ENCODE measurements at places on chromosomes 11 and 22. TPM values are rescaled to one million over a fixed set of nuclear protein-coding genes. Genes with fewer than 3 reads are reported as not detected.

- no peak for DNase-seq
These were observed 1512.0 kb downstream of the BRD1 start for GRCh38 chr22:48315439-48316256.

C11orf91 gene
- 0.70 TPM for total RNA-seq

DNA sequence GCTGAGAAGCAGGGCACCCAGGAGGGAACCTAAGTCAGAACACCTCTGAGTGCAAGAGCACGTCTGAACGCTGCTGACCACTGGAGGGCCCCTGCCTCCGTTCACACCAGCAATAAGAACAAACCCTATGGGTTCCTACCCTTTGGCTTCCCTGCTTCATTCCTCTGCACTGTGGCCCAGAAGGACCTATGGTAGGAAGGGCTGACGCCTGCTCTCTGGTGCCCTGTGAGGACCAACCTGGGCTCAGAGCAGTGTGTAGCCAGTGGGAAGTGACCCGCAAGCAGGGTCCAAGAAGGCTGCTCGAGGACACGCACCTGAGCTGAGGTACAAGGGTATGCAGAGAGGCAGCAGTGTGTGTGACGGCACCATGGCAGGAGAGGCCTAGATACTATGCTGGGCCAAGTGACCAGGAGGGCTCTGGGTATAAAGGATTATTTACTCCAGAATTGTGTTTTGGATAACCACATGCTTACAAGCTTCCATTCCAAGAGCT lies 68.8 kb upstream of the CLTCL1 start:
- DNase-seq, result no peak

DNA sequence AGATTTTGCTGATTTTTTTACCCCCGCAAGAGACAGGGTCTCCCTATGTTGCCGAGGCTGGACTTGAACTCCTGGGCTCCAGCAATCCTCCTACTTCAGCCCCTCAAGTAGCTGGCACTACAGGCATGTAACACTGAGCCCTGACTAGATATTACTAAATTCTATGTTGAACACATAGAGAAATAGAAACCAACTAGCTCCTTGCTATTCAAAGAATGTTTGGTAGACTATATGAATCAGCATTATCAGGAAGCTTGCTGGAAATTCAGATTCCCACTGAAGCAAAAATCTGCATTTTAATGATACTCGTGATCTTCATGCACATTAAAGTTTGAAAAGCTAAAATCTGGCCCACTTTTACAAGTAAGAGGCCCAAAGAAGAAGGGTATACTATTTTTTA lies 11.9 kb downstream of the TMEM41B start:
- DNase-seq, result no peak

UBQLNL gene
- total RNA-seq, result 0.34 TPM

DNA sequence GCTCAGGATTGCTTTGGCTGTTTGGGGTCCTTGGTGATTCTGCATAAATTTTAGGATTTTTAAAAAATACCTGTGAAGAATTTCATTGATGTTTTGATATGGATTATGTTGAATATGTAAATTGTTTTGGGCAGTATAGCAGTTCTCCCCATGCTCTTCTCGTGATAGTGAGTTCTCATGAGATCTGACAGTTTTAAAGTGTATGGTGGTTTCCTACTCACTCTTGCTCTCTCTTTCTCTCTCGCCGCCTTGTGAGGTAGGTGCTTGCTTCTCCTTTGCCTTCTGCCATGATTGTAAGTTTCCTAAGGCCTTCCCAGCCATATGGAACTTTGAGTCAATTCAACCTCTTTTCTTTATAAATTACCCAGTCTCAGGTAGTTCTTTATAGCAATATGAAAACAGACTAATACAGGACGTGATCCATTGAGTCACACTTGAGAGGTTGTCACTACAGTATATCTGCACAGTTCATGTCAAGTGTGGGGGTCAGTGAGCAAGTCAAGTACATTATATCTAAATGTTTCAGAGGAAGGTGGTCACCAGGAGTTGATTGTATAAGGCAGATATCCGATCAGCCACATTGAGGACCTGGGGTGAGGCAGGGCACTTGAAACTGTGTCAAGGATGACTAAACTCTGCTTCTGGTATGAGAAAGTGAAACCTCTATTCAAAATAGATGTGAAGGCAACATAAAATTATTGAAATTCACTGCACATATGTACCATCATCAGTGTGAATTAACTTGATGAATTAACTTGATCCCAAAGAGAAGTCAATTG lies 70.7 kb upstream of the CCDC179 start:
- no peak for DNase-seq

DNA sequence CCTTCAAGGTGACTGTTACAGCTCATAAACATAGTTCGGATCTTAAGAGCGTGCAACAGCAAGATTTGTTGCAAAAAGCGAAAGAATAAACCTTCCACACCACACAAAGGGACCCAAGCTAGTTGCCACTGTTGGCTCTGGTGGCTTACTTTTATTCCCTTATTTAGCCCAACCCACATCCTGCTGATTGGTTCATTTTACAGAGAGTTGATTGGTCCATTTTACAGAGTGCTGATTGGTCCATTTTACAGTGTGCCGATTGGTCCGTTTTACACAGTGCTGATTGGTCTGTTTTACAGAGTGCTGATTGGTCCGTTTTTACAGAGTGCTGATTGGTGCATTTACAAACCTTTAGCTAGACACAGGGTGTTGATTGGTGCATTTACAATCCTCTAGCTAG lies 776.9 kb upstream of the CNTN5 start:
- DNase-seq, result no peak

Measured in mucosa of descending colon (tissue), 3 donors.